ENCODE measurements at places on chromosomes 1 and 21.

- DNase-seq, result no peak
Measured at GRCh38 chr21:38228115-38228514, 28.7 kb upstream of the KCNJ15 start.

GRCh38 chr1:98387701-98388100 lies 273.8 kb upstream of the SNX7 start:
- DNase-seq, result no peak

DNA sequence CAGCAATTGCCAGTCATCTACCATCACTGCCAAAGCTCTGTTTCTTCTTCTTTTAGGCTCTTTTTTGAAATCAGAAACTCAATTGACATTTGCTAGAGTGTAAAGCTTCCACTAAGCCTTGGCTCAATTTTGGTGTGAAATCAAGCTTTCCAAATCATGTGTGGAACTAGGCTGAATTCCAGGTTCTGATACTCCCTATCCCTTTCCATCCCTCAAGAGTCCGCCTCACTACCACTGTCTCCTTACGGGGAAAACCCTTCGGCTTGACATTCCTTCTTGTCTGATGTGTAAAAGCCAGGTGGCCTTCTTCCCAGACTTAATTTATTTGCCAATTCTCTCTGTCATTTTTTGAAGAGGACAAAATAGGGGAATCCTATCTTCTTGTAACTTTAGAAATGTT lies 47.2 kb upstream of the PRMT6 start:
- no peak for DNase-seq

DNA sequence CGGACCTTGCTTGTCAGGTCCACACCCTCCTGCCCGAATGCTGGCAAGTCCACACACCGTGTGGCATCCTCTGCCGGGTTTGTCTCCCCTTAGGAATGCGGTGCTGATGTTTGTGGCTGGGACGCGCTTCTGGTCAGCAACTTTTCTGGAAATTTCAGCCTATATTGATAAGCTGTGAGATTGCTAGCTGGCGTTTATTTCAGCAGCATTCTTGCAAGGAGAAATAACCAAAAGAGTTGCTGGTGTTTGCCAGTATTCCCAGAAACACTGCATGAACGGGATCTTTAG lies 601 bp downstream of the CEPT1 start:
- no peak for DNase-seq

- DNase-seq, result no peak
Measured at GRCh38 chr1:53439337-53440207, 19.6 kb upstream of the DMRTB1 start.

GRCh38 chr1:30169269-30169668 lies 554.1 kb downstream of the MATN1 start:
- no peak for DNase-seq
